GM23248 (cell line): ENCODE measurements at places on chromosomes 11 and 22. TPM values are rescaled to one million over a fixed set of nuclear protein-coding genes. Genes with fewer than 3 reads are reported as not detected.

SCN3B gene
- 0.09 and 0.33 TPM in 2 replicates for polyA plus RNA-seq

OR51B4 gene
- polyA plus RNA-seq: not detected in 2 replicates

- peak; percentile 29 for DNase-seq
Measured at GRCh38 chr11:8086001-8086479, 5.0 kb downstream of the TUB start.

DNA sequence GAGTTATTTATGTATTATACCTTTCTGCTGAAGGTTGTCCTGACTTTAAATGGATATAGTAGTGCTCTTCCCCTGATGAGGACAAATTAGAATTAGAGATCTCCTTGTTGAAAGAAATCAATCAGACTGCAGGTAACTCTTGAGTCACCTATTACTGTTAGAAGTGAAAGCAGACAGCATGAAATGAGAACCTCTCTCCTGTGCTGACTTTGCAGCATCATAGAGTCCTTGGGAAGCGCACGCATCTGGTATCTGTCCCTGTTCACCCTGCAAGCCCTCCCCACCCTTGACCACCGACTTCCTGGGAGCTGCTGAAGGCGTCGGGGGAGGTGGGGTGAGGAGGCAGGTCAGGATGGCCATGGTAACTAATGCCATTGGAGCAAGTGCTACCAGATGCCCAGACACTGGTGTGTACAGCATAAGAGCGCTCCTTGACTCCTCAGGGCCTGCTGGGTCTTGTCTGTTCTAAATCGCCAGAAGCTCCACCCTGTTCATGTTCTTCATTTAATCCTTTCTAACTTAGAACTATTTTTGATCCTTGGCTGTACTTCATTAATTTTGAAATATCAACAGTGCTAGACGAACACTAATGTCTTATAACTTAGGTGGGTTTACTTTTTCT lies 143.9 kb downstream of the WNT7B start:
- DNase-seq: no peak

GRCh38 chr11:12944889-12945288 lies 64.2 kb upstream of the RASSF10 start:
- DNase-seq: no peak

DNA sequence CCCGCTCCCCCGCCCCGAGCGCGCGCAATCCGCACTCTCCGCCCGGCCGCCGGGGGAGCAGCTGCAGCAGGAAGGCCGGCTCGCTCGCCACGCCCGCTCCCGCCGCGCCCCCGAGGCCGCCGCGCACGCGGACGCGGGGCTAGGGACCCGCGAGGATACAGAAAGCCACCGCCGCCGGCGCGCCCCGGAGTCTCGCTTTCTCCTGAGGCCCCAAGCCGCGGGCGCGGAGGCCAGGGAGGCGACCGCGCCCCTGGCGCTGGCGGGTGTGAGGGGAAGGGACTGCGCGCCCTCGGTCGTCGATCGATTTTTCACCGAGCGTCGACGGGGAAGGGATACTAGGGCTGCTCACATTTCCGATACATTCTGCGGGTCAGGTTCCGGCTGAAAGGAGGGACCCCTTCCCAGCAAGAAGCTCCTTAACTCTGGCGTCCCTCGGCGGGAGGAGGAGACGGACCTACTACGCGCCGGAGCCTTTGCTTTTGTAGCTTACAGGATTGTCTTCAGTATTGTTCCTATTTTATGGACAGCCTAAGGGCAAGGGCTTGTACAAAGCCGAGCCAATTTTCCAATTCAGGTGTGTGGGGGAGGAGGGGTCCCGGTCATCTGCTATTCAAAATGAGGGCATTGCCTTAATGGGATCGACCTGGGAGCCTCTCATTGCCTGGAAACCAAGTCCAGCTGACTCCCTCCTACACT lies 416 bp upstream of the GAB2 start:
- DNase-seq: peak; percentile 92
